ENCODE measurements at places on chromosomes 1 and 21.

DNA sequence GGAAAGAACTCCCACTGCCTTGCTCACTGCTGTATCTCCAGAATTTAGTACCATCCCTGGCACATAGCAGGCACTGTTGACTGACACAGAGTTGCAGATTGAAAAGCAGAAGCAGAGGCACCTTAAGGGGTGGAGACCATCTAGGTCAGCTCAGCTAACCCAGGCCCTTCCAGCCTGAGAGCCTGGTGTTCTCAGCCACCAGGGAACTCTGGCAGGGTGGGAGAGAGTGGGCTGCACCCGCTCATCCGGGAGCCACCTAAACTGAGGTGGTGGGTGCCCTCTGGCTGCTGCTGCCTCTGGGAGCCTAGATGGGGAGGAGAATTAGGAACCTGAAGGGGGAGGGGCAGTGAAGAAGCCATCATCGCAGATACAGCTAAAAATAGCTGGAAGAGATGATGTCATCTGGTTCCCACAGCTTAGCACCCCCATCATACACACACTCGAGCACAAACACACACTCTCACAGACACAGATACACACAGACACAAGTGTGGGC, 1.5 kb upstream of the TSPAN1 start:
- DNase-seq, result no peak

DNA sequence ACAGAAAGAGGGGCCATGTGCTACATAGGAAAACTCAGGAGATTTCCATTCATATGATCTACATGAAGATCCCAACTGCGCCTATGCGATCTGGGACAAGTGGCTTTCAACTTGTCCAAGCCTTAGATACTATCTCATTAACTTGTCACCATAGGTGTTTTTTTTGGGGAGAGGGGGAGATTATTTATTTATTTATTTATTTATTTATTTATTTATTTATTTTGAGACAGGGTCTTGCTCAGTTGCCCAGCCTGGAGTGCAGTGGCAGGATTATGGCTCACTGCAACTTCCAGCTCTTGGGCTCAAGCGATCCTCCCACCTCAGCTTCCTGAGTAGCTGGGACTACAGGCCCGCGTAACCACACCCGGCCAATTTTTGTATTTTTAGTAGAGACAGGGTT, 11.3 kb downstream of the FABP3 start:
- no peak for DNase-seq

GRCh38 chr1:39048745-39049370, 22.7 kb downstream of the NDUFS5 start:
- no peak for DNase-seq

- DNase-seq, result no peak
Measured at GRCh38 chr1:88647249-88647645, 36.8 kb upstream of the PKN2 start.

DNA sequence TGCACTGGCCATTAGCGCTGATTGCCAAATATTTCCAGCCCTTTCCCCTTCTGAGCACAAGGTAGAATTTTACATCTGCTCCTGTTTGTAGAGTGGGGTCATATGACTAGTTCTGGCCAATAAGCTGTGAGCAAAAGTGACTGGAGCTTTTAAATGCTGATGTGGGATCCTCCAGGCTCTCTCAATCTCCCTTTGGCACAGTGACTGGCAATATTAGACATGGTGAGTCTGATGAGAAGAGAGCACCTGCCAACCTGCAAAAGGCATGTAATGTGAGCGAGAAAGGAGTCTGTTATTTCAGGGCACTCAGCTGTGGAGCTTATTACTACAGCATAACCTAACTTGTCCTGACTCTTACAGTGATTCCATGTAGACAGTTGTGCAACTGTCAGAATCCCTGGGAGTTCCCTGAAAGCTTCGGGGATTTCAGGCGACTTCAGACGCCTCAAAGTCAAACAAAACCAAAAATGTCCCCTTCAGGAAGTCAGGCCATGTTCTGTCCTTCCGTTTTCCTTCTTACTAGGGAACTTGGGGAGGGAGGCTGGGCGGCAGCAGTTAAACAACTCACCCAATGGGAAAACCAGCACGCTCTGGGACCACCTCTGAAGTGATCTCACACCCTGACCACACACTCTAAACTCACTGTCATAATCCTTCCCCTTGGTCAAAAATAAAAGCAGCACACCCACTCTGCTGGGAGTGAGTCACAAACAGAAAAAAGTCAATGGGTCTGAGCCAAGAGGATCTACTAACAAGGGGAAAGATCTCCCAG, 3.6 kb upstream of the RASSF5 start:
- DNase-seq, result peak; percentile 78

- DNase-seq, result no peak
Measured at GRCh38 chr1:47611992-47612391, 174.1 kb downstream of the FOXD2 start.

DNA sequence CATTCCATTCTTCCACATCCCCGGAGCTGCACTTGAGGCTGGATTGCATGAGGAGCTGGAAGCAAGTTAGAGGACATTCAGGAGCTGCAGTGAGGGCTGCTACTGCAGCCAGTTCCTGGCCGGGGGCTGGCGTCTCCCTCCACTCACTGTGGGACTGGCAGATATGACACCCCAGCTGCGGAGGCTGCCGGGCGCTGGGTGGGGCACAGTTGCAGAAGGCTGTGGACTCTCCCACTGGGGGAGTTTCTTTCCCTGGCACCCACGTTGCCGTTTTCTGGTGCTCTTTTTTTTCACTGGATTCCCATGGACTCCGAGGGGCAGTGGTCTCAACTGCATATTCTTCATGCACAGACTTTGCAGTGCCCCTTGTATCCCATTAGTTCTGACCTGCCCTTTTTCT, 351.1 kb upstream of the AJAP1 start:
- no peak for DNase-seq

DNA sequence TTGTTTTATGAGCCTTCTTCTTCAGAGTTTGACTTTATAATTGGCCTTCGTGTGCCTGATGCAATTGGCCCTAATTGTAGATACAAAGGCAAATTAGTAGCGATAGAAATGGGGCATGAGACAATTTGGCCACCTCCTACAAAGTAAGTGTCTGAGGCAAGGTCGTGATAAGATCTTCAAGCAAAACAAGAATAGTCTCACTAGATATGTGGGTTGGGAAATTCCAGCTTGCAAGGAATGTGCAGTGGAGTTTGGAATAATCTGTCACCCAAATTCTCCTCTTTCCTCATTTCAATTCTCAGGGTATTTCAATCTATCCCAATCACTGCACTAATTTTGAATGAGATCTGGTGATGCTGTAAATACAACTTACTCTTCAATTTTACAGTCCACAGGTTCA, 11.4 kb upstream of the TSNAX start:
- DNase-seq, result no peak

Measured in GM10248 (cell line).